ENCODE measurements at places on chromosomes 16 and 17.
A peak's percentile ranks its signal among the peaks of the same experiment; 100 is the strongest.

- no peak for DNase-seq
These were observed 140.9 kb downstream of the PMP22 start for GRCh38 chr17:15124264-15124595.

DNA sequence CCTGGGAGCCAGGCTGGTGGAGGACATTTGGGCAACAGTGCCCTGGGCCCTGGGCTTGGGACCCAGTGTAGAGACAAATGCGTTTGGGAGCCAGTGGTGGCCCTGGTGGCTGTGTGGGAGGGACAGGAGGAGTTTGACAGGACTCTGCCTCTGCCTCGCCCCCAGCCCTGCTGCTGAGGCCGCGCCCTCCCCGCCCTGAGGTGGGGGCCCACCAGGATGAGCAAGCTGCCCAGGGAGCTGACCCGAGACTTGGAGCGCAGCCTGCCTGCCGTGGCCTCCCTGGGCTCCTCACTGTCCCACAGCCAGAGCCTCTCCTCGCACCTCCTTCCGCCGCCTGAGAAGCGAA is 11.9 kb upstream of the TCAP start:
- DNase-seq: no peak

GRCh38 chr16:62954144-62955032 is 918.1 kb upstream of the CDH8 start:
- DNase-seq: no peak

DNA sequence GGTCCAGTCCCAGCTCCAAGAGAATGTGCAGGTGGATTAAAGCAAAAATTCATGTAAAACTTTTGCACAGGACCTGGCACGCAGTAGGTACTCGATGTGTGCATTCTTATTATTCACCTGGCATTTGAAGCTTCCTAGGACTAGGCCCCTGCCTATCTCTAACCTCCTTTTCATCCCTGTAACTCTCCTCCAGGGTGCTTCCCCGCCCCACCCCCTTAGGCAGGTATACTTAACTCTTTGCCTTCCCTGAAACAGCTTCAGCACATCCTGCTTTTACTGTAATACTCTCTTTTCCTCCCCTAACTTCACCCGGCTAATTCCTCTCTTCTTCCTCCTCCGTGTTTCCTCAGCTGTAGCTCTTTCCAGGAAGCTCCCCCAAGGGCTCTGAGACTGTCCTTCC is 54.8 kb downstream of the CDK5R1 start:
- DNase-seq: no peak

- DNase-seq: no peak
These were observed 83.9 kb upstream of the IRX3 start for GRCh38 chr16:54370278-54371040.

DNA sequence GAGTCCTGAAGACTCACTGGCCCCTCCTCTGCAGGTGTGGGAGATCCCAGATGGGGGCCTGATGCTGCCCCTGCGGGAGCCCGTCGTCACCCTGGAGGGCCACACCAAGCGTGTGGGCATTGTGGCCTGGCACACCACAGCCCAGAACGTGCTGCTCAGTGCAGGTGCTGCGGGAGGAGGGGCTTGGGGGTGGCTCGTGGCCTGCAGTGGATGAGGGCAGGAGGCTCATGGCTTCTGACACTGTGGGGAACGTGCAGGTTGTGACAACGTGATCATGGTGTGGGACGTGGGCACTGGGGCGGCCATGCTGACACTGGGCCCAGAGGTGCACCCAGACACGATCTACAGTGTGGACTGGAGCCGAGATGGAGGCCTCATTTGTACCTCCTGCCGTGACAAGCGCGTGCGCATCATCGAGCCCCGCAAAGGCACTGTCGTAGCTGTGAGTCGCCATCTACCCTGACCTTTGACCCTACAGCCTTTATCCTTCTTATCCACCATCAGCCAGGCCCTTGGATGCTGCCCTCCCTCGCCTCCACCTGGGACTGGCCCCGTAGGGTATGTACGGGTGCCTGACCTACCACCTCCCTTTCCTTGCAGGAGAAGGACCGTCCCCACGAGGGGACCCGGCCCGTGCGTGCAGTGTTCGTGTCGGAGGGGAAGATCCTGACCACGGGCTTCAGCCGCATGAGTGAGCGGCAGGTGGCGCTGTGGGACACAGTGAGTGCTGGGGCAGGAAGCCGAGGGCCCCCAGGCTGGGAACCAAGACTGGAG is 3.6 kb downstream of the CORO1A start:
- peak; percentile 93 for DNase-seq
